CD4-positive, alpha-beta T cell treated with Interleukin-17A for 1 hour (primary cell): ENCODE measurements at places on chromosomes 4 and X.

DNA sequence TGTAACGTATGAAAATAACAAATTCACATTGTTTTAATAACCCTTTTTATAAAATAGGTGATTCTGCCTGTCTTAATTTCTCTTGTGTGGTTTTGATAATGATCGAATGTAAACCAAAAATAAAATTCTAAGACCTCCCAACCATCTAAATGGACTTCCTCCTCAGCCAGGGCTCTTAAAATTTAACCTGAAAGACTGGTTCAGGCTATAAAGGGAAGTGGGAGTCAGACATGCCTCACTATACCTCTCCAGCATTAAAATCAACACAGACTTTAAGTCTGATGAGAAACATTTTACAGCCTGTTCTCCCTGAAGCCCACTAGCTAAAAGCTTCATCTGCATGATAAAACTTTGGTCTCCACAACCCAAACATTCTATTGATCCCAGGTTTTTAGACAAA, 97.6 kb upstream of the STIM2 start:
- no peak for DNase-seq

DNA sequence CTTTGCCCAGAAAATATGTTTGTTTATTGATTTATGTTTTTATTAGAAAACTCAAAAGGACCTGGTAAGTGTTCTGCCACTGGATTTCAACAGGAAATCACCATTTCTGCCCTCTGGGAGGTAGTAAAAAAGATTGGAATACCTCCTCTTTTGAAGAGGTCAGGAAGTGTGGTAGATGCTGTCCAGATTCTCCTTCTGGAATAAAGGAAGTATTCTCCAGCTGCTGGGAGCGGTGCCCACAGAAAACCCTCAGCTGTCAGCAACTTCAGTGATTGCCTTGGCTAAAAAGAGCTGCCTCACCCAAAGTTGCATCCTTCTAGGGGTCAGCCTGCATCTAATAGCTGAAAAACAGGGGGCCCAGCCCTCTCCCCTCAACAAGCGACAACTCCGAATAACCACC, 13.8 kb upstream of the ZNF674 start:
- DNase-seq, result no peak

- DNase-seq, result no peak
Measured at GRCh38 chr4:66429276-66429675, 759.0 kb upstream of the EPHA5 start.

- DNase-seq, result no peak
Measured at GRCh38 chr4:87677731-87678130, 27.7 kb downstream of the DMP1 start.

GRCh38 chrX:129932821-129933321, 26.9 kb downstream of the UTP14A start:
- no peak for DNase-seq

- DNase-seq, result no peak
Measured at GRCh38 chrX:26918631-26919030, 544.5 kb downstream of the PPP4R3C start.
